Dorsolateral prefrontal cortex (tissue), 122 donors: ENCODE measurements at places on chromosomes 12 and 14. TPM values are rescaled to one million over a fixed set of nuclear protein-coding genes. Genes with fewer than 3 reads are reported as not detected.

- no peak for DNase-seq
Measured at GRCh38 chr14:89445273-89445973, 28.4 kb upstream of the FOXN3 start.

GRCh38 chr12:95522692-95523091 lies 28.6 kb downstream of the USP44 start:
- DNase-seq, result no peak

PZP gene
- total RNA-seq, result not detected

RTL1 gene
- total RNA-seq, result not detected

GRCh38 chr12:7058163-7058845 lies 2.2 kb upstream of the C1S start:
- no peak for DNase-seq

GLIPR1L1 gene
- not detected for total RNA-seq

DNA sequence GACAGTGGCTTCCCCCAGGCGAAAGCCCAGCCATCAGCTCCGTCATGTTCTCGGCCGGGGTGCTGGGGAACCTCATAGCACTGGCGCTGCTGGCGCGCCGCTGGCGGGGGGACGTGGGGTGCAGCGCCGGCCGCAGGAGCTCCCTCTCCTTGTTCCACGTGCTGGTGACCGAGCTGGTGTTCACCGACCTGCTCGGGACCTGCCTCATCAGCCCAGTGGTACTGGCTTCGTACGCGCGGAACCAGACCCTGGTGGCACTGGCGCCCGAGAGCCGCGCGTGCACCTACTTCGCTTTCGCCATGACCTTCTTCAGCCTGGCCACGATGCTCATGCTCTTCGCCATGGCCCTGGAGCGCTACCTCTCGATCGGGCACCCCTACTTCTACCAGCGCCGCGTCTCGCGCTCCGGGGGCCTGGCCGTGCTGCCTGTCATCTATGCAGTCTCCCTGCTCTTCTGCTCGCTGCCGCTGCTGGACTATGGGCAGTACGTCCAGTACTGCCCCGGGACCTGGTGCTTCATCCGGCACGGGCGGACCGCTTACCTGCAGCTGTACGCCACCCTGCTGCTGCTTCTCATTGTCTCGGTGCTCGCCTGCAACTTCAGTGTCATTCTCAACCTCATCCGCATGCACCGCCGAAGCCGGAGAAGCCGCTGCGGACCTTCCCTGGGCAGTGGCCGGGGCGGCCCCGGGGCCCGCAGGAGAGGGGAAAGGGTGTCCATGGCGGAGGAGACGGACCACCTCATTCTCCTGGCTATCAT lies 663 bp downstream of the PTGER2 start:
- no peak for DNase-seq

DNA sequence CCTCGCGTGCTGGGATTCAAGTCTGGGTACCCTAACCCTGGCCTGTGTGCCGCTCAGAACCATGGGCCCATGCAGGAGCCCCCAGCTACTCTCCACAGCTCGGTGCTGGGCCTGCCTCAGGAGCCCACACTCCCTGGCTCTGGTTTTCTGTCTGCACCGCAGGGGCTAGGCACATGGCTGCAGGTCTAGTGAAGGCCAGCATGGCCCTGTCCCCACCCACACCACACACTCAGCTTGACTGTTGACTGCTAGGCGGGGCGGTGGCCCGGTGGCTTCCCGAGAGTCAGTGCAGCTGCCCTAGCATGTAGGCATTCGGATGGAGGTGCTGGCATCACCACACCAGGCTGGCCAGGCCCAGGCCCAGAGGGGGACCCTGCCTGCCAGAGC lies 7.9 kb downstream of the INF2 start:
- DNase-seq, result no peak

GRCh38 chr14:74221741-74222140 lies 17.5 kb upstream of the VSX2 start:
- DNase-seq, result no peak

DNA sequence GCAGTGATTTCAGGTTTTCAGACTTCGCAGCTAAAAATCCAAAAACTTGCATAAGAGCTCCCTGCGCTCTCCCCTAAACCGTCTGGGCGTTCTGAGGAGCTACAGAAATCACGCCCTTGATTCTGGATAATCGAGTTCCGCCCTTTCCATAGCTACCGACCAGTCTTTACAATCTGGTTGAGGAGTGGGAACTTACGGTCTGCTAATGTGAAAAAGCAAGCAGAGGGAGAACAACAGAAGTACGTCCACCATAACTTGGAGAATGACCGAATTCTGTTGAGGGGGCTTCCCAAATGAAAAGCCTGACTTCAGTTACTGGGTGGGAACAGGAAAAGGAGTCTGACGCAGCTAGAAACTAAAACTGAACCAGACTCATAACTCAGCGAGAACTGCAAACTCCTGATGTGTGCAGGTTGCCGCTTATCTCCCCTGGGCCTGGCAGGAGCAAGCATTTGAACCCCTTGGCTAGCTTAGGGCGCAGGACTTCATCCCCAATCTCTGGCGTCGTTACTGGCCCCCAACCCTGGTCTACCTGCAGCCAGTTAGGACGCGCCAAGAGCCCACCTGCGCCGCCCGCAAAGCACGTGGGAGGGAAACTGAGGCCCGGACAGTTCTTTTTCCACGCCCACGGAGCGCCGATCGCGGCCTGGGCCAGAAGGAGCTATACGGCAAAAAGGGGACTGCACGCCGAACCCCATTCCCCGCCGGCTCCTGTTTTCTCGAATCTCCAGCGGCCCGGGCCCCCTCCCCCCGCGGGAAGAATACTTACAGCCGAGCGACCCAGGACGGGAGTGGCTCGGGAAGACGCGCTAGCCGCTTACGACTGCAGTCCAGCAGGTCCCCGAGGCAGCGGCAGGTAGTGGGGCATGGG lies 838 bp downstream of the LRIG3 start:
- DNase-seq, result no peak

RAPGEF3 gene
- total RNA-seq, result 128 TPM

GARIN6 gene
- total RNA-seq, result not detected

CD69 gene
- total RNA-seq, result 0.58 TPM

CRADD gene
- 20.8 TPM for total RNA-seq

DNA sequence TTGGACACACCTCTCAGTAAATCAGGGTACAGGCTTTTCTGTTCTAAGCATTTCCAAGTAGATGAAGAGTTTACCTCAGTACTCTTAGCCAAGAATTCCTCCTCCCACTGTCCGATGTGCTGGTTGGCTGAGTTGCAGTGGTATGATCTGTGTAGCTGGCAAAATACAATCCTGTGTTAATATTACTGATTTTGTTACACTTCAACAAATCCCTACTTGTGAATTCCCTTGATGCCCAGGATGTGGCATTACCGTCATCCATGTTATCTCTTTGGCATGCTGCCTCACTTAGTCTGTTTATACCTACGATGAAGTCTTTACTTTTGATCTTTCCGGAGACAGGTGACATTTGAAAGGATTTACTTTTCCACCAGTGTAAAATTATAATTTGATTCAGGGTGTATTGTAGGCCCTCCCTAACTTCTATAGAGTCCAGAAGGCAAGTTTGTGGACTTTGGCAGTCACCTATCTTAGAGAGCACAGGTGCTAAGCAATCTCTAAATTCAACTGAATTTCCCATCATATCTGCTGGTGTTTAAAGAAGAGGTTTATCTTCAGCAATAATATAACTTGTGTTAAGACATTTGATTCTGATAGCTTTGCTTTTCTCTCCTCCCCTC lies 10.1 kb downstream of the CCDC196 start:
- DNase-seq, result no peak

- peak; percentile 50 for DNase-seq
Measured at GRCh38 chr12:13835652-13836051, 145.8 kb downstream of the GRIN2B start.

- DNase-seq, result no peak
Measured at GRCh38 chr14:85911044-85911443, 381.1 kb downstream of the FLRT2 start.

GRCh38 chr12:71556875-71557274 lies 106.8 kb downstream of the ZFC3H1 start:
- no peak for DNase-seq
